ENCODE measurements at places on chromosomes 4 and X.

- DNase-seq: no peak
Measured at GRCh38 chrX:70508296-70508911, 63.8 kb downstream of the DLG3 start.

GRCh38 chrX:24607616-24608015, 39.5 kb downstream of the PCYT1B start:
- no peak for DNase-seq

- no peak for DNase-seq
Measured at GRCh38 chrX:108091878-108092291, 307 bp downstream of the ATG4A start.

GRCh38 chrX:17323397-17323796, 51.6 kb upstream of the NHS start:
- DNase-seq: no peak

- DNase-seq: no peak
Measured at GRCh38 chr4:132934911-132935310, 214.2 kb upstream of the PCDH10 start.

DNA sequence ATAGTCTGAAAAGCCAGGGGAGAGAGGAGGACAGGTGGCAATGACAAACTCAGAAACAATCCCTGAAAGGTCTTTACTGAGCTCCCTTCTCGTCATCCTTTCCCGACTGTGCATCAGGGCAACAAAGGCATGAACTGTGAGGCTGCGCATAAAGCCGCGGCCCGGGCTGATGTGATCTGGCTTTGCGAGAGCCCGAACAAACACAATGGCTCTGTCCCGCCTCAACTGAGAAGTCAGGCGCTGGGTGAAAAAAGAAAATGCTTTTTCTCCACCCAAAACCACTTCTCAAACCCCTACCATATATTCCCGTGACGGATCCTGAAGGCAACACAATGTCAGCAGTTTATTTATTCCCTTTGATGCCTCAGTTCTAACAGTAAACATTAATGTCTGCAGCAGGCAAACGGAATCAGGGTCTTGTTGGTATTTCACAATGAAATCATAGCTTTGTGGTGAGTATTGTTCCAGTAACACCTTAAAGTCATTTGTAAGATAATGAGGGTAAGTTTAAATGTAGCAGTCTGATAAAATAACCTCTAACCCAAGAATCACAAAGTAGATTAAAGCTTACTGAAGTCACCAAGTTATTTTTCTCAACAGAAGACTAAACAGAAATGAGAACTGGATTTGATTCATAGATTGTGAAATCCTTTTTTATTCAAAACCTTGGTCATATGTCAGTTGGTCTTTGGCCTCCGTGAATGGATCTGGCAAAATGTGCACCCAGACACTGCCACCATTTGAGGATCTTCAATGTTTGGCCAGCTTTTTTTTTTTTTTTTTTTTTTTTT, 67.4 kb downstream of the APBB2 start:
- DNase-seq: no peak

Measured in stimulated activated CD8-positive, alpha-beta memory T cell treated with anti-CD3 and anti-CD28 coated beads, Interleukin-4, amount 100 ng/mL, for 24 hours (primary cell).